ENCODE measurements at places on chromosomes 3 and 15.

DNA sequence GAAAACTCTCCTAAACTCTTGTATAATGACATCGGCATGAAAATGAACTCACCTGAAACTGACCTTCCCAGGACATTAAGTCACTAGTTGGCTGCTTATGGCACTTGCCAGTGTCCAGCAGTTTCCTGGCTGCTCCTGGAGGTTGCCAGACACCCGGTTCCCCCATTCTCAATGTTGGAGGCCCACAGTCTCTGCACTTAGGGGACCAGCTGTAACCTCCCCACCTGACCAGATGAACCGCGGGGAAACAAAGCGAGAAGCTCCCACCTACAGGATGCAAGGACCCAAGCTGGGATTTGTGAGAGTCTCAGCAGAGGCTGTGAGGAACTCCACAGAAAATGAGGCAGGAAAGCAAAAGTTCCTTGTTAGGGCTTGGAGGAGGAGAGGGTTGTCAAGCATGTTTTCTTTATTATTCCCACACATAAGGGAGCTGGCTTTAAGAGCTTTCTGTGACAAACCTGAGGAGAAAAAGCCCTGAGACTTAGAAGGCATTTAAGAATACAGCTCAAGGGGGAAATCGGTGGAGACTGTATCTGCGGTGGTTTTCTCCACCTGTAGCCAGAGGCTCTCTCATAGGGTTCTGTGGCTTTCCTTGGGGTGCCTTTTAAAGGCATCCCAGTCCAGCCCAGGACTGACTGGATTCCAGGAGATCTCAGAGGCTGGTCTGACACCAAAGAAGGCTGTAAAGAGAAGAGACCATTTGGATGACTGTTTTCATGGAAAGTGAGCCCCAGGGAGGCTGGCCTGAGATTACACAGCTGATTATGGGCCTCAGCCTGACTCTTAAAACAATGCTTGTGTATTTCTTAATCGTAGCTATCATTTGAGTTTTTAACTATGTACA lies 4.6 kb downstream of the TPM1 start:
- peak; percentile 63 for DNase-seq

DNA sequence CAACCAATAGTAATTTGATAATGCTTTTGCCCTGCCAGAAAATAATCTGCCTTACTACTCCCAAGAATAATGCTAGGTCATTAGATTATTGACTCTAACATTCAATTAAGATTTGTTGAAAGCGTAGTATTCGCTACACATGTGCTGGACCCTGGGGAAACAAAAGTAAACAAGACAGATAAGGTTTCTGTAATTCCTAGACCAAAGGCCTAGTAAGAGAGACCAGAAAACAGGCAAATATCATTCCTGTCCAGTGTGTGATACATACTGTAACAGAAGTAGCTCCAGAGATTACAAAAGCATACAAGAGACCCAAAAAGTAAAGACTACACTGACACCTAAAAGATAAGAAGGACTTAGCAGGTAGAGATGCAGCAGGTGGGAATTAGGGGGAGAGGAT lies 60.8 kb downstream of the PLOD2 start:
- no peak for DNase-seq

DNA sequence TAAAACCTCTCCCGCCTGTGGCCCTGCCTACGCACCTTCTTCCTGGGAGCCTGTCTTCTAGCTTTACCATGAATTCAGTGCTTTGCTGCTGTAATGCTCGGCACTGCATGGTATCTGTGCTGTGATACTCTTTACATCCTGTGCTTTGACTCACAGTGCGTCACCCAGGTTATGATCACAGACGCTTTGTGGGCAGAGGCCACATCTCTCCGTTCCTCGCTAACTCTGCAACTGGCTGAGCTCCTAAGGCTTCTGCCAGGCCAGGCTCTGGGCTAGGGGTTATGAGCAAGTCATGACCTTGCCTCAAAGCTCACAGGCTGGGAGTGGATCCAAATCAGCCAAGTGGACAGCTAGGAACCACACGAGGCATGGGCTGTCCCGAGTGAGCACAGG lies 23.2 kb downstream of the SPTBN5 start:
- DNase-seq = peak; percentile 34

- no peak for DNase-seq
Observed at GRCh38 chr3:114760679-114761078, 386.4 kb downstream of the ZBTB20 start.

GRCh38 chr3:99868311-99868646 lies 50.6 kb downstream of the CMSS1 start:
- DNase-seq = no peak

DNA sequence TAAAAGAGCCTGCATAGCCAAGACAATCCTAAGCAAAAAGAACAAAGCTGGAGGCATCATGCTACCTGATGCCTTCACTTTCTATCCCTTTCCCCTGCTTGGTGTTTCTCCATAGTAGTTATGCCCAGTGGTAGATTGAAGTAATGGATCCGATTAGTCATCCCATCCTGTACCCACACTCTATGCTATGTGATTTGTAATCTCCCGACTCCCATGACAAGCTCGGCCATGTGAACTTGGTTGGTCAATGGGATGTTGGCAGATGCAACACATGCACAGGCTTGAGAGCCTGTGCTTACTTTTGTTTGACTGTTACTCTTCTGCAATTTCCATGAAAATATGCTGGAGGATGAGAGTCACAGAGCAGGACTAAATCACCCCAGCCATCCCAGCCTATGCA lies 334.9 kb upstream of the DPH6 start:
- no peak for DNase-seq

GRCh38 chr3:194775266-194775665 lies 89.6 kb downstream of the FAM43A start:
- peak; percentile 61 for DNase-seq
